ENCODE measurements at places on chromosomes 12 and 14.

DNA sequence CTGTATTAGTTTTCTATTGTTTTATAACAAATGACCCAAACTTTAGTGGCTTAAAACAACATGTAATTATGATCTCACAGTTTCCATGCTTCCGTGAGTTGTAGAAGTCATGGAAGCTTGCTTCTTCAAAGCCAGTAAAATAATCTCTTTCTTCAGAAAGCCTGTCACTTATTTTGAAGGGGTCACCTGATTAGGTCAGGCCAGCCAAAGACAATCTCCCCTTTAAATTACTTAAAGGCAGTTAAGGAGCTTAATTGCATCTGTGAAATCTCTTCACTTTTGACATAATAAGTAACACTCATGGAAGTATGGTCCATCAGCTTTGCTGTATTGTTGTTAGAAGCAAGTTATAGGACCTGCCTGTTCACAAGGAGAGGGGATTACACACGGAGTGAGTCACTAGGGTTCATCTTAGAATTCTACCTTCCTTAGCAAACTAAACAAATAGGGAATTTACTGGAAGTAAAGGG, 89.8 kb downstream of the FAR2 start:
- no peak for DNase-seq

DNA sequence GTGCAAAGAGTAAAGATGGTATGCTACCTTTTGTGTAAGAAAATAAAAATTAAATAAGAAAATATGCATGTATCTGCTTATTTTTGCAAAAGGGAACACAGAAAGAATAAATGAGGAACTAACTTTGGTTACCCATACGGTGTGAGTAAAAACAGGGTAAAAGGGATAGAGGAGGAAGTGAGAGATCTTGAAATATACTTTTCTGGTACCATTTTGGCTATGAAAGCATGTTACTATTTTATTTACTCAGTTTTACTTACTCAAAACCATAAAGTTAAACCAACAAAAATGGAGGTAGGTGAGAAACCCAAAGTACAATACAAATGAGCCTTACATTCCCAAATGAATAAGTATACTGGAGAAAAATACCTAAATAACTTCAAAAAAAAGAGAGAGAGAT, 122.0 kb upstream of the EGLN3 start:
- DNase-seq, result no peak

GRCh38 chr14:94521375-94522114, 12.3 kb upstream of the SERPINA12 start:
- no peak for DNase-seq

DNA sequence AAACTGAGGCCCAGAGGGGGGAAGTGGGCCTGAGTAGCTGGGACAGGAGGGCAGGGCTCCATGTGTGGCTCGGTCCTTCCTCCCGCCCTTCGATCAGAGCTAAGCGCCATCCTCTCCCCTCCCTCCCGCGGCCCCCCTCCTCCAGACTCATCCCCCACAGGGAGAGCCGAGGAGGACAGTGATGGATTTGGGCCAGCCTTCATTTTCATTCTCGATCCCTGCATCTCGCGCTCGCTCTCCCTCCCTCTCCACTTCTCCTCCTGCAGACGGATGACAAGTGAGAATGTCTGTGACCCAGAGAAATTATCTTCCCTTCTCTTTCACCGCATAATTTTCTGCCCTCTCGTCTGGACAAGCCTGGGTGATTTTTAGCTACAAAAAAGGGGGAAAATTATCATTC, 183.3 kb downstream of the RBM19 start:
- no peak for DNase-seq

- no peak for DNase-seq
These were observed at the start of gene ACACB for GRCh38 chr12:109115758-109116610. Gene ACACB, plus strand, starts transcription at chr12:109116587. Its CDS starts 22,819 bp downstream, at chr12:109139406.

GRCh38 chr12:49791700-49792099, 36.5 kb downstream of the NCKAP5L start:
- no peak for DNase-seq

DNA sequence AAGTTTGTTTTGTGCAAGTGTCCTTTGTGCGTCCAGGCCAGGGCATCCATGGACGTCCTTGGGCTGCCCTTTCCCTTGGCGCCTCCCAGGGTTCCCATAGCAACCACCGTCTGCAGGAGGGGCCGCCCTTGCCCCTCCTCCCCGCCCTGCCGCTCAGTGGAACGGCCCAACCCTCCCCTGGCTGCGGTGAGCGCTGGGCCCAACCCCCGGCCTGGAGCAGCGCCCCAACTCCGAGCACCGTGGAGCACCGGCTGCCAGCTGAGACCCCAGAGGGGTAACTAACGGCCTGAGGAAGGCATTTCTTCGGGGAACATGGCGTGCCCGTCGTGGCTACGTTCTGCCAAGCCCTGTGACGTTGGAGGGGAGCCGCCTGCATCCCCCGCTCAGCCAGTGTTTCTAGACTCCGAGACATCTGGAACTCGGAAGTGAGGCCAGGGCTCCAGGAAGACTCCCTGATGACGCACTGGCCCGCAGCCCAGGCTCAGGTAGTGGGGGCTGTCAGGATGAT, 5.3 kb upstream of the ACACB start:
- DNase-seq, result no peak

GRCh38 chr12:30989754-30990153, 63.2 kb downstream of the TSPAN11 start:
- no peak for DNase-seq

DNA sequence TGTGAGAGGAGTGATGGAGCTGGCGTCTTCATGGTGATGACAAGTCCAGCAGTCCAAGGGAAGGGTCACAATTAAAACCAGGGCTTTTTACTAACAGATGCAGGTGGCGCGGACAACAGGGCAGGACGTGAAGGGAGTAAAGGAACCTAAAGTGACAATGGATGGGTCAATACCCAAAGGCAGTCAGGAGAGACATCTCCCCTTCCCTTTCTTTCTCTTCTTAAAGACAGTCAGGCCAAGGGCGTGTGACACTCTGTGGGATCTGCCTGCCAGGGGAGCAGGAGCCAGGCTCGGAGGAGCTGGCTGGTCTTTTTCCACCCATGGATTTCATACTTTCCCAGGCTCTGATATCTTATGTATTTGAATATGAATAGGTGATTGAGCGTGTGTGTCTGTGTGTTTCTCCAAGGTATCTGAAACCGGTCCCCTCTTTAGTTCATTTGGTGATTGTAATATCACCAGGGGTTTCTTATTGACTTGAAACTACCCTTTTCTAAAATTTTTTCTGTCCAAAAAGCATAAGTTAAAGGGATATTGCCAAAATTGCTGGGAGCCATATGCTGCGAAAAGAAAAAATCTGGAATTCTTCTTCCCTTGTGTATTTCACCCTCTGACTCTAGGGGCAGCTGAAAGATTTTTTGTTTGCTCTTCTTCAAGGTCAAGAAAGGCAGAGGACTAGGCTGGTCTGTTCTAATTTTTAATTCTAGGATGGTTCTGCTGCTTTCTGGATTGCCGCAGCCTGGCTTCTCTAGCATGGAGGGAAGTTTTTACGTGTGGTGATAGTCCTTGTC, 61.8 kb downstream of the FBXL14 start:
- no peak for DNase-seq

DNA sequence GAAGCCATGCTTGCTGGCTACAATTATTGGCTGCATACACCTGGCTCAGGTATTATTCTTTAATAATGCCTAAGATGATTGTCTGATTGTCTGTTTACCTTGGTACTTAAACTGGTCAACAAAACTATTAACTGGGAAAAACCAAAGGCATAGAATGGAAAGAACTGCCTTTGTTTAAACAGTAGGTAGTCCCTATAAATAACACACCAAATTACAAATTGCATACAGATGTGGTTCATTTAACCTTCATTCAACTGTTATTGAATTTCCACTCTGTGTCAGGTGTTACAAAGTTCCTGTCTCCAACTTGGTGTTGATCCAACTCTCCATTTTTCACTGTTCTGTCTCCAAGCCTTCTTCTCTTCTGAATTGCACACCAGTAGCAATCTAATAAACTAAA, 79.8 kb upstream of the FSCB start:
- DNase-seq, result no peak

GRCh38 chr12:77751939-77752338, 78.8 kb upstream of the NAV3 start:
- no peak for DNase-seq

DNA sequence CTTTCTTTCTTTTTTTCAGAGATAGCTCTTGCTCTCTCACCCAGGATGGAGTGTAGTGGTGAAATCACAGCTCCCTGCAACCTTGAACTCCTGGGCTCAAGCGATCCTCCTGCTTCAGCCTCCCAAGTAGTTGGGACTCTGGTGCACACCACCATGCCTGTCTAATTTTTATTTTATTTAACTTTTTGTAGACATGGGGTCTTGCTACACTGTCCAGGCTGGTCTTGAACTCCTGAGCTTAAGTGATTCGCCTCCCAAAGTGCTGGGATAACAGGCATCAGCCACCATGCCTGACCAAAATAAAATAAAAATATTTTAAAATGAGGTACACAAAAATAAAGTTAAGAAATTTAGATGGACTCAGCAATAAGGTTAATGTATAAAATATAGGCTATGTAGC, 5.1 kb upstream of the LEMD3 start:
- DNase-seq, result no peak

All from central memory CD8-positive, alpha-beta T cell (primary cell).